ENCODE measurements at places on chromosomes 2 and 18.
A peak's percentile ranks its signal among the peaks of the same experiment; 100 is the strongest.

DNA sequence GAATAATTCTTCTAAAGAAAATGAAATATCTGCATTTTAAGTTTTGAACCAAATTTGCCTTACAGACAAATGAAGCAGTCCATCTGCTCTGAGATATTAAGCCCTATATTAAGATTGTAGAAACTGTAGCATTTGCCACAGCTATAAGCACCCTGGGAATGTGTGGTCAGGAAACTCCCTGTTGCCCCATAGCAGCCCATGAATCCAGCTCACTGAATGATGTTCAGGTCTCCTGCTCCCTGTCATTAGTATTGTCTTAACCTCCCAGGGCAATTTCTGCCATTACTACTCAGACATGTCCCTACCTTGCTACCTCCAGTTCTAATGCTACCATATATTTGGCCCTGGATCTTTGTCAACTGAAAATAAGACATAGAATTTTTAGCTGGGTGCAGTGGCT, 41.1 kb downstream of the CDK15 start:
- DNase-seq = no peak

DNA sequence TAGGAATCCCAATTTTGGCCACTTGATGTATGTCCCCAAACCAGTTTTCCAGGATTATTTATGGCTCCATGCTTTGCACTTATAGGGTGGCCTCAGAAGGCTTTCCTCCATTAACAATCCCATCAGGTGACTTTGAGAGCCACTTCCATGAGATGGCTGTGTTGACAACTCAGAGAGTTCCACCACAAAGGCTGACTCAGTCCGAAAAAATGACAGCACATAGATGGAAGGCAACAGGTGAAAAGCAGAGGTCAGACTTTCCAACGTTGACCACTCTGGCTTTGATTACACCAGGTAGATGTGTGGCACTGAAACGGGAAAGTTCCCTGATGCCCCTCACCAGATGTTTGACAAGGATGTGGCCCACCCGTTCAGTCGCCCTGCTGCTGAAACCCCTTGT, 431.4 kb upstream of the TNP1 start:
- DNase-seq = no peak

DNA sequence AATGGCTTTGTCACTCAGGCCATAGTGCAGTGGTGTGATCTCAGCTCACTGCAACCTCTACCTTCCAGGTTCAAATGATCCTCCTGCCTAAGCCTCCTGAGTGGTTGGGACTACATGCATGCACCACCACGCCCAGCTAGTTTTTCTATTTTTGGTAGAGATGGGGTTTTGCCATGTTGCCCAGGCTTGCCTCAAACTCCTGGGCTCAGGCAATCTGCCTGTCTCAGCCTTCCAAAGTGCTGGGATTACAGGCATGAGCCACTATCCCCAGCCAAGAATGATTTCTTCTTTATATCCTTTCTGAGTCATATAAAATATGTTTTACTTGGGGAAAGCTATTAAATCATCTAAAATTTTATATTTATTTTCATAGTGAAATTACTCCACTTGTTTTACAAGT, 61.3 kb downstream of the CYBRD1 start:
- no peak for DNase-seq

DNA sequence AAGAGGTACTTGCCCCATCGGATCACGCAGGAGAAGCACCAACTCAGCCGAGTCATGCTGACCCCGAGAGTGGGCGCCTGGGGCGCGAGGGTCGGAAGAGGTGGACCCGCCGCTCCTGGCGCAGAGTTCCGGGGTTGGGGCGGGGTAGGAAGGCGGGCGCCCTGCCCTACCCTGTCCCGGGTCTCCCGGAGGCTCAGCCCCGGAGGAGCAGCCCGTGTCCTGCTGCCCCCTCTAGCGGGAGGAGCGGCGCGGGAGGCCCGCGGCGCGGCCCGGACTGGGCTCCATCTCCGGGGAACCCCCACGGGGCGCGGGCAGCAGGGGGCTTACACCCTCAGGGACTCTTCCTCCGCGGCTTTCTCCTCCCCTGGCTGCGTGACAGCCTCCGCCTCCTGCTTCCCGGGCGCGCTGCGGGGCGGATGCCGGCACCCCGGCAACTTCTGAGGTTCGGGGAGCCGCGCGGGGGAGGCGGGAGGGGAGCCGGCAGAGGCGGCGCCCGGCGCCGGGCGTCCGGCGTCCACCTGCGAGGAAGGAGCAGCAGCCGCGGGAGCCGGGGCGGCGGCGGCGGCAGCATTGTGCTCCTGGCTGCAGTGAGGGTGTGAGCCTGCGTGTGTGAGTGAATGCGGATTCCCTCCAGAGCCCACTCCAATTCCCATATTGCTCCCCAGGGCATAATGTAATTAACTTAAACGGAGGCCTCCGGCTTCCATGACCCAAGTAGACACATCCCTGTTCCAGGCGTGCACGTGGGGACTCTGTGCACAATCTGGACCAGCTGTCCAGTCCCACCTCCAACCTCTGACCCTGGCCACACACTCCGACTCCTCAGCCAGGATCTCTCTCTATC, 7.6 kb upstream of the TNS1 start:
- peak; percentile 61 for DNase-seq

DNA sequence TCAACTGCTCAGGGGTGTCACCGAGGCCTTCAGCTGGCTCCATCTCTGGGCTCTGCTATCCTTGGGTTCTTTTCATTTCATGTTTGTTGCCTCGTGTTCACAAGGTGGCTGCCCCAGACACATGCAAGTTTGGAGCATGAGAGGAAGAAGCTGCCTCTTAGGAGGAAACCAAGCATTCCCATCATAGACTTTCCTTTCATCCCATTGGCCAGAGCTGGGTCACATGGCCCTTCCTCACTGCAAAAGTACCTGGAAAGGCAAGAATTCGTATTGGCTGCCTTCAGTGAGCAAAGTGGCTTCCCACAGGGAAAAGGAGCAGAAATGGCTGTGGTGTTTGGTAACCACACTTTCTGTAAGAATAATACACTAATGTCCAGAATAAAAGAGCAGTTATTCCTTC, 155.7 kb upstream of the RAB12 start:
- DNase-seq = no peak

DNA sequence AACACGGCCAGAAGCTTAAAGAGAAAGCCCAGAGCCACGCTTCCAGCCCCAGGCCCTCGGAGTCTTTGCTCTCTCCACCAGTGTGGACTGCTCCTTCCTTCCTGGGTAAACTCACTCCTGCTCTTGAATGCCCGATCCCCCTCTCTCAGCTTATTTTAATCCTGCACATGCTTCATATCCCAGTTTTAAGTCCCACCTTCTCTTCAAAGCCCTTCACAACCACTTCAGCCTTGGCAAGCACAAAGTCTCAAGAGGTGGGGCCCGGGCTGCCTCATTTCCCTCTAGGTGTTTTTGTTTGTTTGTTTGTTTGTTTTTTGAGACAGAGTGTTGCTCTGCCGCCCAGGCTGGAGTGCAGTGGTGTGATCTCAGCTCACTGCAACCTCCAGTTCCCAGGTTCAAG, 21.6 kb upstream of the CREG2 start:
- DNase-seq = no peak

GRCh38 chr2:228131833-228132232, 49.7 kb downstream of the SPHKAP start:
- DNase-seq = no peak

- DNase-seq = no peak
Observed at GRCh38 chr2:98748292-98749065, 17.5 kb upstream of the MGAT4A start.

DNA sequence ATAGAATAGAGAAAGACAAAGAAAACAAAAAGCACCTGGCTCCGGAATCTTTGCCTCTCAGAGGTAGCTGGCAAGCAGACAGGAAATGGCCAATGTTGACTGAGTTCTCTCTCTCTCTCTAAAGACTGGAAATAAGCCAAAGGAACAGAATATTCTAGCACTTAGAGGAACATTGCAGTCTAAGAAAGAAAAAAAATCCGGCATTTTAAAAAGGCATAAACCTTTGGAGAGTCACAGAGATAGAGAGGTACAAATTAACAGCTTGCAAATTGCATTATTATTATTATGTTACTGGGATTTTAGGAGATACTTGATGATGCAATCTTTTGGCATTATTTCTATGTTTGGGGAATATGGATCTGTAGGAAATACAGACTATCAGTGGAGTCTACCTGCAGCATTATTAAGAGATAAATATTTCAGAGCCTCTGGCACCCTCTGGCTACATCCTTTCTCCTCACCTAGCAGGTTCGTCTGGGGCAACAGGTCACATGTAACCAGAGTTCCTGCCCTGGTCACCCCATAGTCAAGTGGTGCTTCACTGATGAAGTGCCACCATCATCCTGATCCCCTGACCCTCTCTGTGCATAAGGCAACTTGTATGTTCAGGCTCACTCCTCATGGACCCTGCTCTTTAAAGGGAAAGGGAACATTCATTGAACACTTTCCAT, 318.9 kb upstream of the ACVR2A start:
- DNase-seq = no peak

- DNase-seq = no peak
Observed at GRCh38 chr18:29874519-29875098, 1167.9 kb downstream of the DSC3 start.

DNA sequence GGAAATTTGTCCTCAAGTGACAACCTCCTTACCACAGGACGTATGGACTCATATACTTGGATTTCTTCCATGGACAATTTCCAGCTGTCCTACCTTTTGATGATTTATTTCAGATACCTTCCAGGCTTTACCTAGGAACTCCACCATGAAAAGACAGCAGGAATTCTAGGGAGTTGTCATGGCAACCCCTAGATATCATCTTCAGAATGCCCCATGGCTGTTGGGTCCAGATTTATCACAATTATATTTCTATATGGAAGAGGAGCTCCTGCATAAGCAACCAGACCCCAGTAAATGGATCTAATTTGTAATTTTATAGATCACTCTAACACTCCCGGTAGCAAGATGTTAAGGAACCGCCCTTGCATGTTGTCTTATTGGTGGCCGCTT, 102.3 kb upstream of the ZNF521 start:
- no peak for DNase-seq

- peak; percentile 46 for DNase-seq
Observed at GRCh38 chr2:17643031-17643615, 102.6 kb downstream of the VSNL1 start.

- DNase-seq = no peak
Observed at GRCh38 chr18:11994703-11995444, 13.6 kb downstream of the IMPA2 start.

DNA sequence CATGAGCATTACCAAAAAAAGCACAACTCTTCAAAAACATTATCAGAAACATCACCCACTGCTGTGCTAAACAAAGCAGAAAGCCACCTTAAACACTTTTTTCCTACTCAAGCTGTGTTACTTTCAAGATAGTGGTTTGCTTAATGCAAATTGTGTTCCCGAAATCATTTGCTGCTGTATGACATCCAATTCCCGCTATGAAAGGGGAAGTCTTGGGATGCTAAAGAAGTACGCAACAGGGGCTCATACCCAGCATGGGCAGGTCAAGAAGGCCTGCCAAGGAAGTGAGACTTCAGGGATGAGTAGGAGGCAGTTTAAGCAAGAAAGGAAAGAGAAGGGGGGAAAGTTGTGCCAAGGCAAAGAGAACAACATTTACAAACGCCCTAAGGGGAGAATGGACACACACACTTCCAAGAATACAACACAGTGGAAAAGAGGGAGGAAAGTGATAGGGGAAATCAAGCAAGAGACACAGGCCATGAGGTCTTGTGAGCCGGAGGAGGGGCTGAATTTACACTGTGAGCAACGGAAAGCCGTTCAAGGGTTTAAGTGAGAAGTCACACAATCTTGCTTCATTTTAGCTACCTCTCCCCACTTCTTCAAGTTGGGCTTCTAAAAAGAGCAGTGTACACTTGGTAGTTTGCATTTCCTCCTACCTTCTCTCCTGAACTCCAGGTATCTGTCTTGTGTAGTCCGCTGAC, 4.0 kb downstream of the PTPN2 start:
- no peak for DNase-seq

- peak; percentile 54 for DNase-seq
Observed at GRCh38 chr2:231308631-231309428, 86.7 kb upstream of the B3GNT7 start.

GRCh38 chr2:71618327-71619113, 165.2 kb downstream of the DYSF start:
- DNase-seq = no peak

DNA sequence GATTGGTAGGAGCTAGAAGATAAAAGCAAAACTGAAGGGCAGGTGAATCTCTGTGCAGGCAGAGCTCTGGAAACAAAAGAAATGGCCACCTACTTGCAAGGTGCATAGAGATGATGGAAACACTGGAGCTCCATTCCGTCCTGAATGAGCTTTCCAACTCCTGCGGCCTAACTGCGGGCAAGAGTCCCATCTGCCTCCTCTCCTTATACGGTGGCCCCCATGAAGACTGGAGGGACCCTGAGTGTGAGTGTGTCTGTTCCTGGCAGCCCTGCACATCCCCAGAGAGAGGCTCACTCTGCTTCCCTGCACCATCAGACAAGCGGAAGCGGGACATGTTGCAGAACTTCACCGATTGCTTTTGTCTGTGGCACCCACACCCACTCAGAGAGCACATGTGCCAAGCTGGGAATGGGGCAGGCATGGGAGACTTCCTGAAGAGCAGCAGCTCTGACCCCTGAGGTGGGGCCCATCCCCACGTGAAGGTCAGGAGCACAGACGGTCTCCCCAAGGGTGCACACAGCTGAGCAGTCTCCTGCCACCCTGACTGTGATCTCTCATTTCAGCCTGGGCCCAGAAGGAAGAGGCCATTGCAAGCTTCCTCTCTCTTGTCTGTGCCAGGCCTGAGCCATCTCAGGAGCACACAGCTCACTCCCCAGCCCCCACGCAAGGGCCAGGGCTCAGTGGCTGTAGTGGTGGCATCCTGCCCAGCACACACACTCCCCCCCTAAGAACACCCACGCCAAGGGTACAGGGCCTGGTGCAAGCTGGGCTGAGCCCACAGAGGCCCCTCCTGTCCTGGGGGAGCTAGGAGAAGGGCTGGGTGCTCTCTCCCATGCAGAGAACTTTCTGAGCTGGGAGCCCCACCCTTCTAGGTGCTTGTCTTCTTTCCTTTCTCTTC, 75.3 kb downstream of the STPG4 start:
- DNase-seq = no peak

GRCh38 chr2:40476436-40476835, 24.5 kb upstream of the SLC8A1 start:
- DNase-seq = no peak

GRCh38 chr2:157318884-157319283, 6.7 kb downstream of the ERMN start:
- no peak for DNase-seq
